CD4-positive, alpha-beta T cell treated with Interleukin-4 for 1 hour (primary cell): ENCODE measurements at places on chromosomes 5 and 9.

DNA sequence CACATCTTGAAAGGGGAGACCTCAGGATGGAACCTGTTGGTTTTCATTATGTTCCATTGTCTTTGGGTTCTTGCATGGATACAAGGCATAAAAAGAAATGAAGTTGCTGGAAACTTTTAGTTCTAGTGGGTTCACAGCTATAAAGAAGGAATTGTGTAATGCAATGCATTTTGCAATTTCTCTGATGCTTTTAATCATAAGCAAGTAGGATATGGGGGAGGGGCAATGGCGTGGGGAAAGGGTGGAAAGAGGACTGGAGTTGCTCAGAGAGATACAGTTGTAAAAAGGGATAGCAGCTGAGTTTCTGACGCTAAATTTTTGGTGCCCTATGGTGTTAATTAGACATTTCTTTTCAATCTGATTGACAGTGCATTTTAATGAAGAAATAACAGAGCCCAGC, 88.6 kb upstream of the FANCC start:
- no peak for DNase-seq

GRCh38 chr9:20137425-20137824, 348.6 kb upstream of the SLC24A2 start:
- DNase-seq, result no peak

- DNase-seq, result no peak
Observed at GRCh38 chr5:90191352-90192045, 218.1 kb downstream of the CETN3 start.

DNA sequence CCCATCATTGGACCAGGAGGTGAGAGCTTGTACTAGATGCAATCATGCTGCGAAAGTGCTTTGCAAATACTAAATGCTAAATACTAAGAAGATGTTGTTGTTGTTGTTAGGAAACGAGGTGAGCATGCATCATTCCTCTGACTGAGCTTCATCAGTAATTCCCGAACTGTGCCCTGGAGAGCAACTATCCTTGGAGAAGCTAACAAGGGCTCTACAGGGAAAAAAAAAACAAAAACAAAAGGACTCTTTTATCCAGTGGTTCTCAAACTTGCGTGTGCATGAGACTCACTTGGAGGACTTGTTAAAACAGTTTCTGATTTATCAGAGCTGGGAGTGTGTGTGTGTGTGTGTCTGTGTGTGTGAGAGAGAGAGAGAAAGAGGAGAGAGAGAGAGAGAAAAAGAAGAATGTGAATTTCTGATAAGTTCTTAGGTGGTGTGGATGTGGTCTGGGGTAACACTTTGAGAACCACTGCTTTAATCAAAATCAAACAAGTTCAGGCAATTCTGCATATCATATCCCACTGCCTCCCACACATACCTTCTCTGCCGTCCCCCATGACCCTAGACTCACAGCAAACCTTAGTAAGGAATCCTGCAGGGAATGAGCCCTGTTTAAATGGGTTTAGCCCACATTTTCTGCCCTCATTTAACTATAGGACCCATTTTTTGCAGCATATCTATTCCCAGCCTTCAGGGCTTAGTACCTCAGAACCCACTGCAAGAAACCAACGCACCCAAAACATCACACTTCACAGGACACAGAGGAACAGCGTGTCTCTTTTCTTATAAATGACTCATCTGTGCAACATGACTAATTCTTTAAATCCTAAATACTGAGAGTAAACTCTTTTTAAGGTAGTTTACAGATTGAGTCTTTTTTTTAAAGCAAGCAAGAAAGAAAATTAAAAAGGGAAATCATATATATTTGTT, 48.9 kb downstream of the PDE6A start:
- no peak for DNase-seq

DNA sequence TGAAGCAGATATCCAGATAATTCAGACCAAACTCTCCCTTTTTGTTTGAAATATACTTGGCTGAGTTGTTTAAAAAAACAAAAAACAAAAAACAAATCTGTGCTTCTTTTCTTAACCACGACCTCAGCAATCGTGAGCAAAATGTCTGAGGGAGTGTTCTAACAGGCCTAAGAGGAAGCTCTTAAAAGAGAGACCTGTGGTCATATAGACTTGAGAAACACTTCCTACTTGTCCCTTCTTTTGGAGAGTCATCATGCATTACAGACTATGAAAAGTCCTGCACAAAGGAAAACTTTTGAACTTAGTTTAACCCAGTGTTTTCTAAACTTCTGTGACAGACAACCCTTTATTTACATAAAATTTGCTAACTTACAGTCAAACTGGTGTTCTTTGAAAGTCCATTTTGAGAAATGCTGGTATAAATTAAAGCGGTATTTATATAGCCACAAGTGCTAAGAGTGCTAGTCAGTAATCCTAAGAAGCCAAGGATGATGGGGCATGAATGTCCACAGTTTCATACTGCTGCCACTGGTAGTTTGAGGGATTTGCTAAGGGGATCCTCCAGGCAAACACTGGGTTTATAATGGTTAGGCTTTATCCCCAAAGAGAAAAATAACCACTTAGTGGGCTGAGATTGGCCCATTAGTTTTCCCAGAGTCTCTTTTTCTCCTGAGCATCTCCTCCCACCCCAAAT, 199.8 kb downstream of the LRRC70 start:
- no peak for DNase-seq

DNA sequence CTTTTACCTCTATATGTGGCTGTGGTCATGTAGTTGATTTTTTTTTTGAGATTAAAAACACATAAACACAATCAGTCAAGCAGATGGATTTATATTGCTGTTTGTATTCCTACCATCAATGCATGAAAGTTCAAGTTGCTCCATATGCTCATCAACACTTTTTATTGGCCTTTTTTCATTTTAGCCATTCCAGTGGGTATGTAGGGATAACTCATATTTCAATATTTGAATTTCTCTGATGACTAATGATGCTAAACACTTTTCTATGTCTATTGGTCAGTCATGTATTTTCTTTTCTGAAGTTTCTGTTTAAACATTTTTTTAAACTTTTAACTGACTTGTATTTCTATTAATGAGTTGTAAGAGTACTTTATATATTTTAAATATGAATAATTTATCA, 445.4 kb upstream of the RGMB start:
- no peak for DNase-seq

DNA sequence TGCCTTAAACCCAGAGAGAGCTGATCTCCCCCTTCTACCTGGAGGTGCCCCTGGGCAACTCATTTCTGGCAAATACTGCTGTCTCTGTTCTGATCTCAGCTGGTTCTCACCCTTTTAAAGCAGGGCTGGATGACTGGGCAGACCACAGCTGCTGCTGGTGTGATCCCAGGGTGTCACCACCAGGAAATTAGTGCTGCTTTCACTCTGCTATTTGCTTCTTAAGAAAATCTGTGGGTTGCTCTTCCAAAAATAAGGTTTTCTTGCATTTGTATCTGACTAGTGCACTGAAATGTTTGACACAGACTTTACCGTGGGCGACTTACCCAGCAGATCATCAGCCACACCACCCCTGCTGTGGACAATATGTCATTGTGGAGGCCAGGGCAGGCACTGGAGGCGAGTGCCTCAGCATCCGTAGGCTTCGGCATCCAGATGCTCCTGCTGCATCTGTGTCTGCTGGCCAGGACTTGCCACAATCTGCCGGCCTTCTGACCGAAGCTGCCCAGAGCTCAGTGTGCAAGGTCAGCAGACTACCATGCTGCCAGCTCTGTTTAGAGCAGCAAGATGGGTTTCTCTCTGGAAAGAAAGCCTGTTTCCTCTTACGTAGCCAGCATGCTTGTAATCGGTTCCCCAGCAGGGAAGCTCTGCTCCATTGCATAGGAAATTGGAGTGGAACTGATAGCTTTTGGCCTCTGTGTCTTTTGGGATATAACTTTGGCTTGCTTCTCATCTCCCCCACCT, 13.6 kb downstream of the ARHGAP26 start:
- DNase-seq, result peak; percentile 63

DNA sequence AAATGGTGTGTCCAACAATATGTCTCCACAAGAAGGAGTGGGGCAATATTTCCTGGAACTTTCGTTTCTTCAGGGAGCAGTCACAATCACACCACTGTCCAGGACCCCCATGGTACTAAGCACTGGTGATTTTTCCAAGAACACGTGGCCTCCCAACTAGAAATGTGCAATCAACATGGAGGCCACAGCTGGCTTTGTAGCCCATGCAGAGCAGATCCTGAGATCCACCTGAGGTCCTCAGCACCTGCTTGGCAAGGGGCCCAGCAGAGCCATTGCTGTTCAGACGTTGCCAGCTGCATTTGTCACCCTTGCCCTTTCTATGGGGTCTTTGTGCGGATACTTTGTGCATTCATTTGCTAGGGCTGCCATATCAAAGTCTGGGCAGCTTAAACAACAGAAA, 334.5 kb upstream of the IRX4 start:
- DNase-seq, result no peak

DNA sequence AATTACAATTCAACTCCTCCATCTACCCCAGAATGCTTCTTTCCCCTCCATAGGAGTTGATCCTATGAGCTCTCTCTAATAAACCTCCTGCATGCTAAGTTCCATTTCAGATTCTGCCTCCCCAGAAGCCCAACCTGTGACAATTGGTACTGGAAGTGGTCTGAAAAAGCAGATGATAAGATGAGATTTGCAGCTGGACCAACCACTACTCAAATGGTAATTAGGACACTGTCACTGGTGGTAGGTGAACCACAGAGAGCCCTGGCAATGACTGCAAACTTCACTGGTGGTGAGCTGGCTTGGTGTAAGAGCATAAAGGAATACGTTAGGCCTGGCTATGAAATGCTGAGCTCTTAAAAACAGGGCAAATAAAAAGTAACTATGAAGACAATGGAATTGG, 112.6 kb downstream of the ESM1 start:
- no peak for DNase-seq

DNA sequence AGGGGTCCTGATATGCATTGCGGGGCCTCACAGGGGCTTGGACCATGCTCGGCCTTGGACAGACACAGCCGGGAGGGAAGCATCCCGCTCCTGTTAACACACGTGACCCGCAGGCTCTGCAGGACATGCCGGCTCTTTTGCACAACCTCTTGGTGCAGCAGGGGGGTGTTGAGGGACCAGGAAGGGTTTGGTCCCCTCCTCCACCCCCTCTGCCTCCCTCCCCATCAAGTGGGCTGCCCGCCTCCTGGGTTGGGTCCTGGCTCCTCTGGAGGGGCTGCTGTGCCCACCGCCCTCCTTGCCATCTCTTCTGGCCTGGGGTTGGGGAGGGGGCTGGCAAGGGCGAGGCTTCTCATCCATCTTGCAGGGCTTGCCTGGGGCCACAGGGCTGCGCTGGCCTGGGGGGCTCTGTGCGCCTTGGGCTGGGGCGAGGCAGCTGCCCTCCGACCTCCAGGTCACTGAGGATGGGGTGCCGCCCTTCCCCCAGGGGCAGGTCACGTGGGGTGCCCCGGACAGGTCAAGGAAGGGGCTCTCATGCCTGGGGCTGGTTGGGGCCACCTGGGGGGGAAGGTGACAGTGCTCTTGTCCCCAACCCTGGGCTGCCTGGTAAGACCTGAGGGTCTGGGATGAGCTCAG, 16.8 kb upstream of the SLC9A3 start:
- no peak for DNase-seq
